ENCODE measurements at places on chromosomes 3 and 15. TPM values are rescaled to one million over a fixed set of nuclear protein-coding genes. Genes with fewer than 3 reads are reported as not detected.

The LRRC34 gene
- 3.4 TPM for total RNA-seq

The GOLGA8H gene
- not detected for total RNA-seq

The PDCD10 gene
- 72.5 TPM for total RNA-seq

DNA sequence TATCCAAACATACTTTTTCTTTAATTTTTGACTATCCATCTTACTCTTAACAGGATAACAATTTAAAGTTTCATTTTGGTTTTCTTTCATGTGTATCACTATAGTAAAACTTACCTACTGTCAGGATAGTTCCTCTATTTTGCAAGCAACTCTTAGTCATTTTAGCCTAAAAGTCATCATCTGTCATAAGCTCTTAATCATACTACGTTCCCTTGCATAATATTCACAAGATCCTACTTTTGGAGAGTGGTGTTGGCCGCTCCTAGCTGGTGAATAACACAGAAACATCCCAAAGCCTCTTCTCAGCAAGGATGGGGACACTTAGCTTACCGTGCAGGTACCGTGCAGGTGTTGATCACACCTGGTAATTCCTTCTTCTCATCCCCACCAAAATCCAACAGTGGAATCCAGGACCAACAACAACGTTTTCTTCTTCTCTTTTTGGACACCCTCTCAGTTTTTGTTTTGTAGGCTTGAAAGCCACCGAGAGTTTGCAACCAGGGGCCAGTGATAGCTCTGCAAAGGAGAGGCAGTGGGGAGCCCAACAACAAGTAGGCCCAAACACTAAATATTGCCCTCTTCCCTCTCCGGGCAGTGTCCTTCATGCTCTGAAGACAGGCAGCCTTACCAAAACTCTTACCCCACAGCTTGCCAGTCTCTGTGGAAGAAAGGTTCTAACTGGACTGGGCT, 433 bp downstream of the FILIP1L start:
- DNase-seq = no peak

- no peak for DNase-seq
Measured at GRCh38 chr15:70491201-70491621, 272.1 kb downstream of the UACA start.

DNA sequence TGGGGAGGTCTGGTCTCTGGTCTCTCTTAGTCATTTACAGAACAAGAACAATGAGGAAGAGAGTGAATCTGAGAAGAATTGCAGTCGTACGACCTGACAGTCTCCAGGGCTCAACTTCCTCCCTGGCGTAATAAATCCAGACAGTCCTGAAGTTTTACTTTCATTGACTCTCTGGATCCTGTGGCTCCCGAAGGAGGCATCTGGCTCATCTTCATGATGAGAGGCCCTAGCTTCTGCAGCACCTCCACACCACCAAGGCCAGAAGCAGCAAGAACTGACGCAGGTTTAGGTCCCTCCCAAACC, 11.8 kb upstream of the CYFIP1 start:
- no peak for DNase-seq

Measured in activated CD4-positive, alpha-beta T cell treated with anti-CD3 and anti-CD28 coated beads, Interleukin-2, amount 10 ng/mL, durations not matched to agents 7 days and 5 days (primary cell).